ENCODE measurements at places on chromosomes 6 and 20.

DNA sequence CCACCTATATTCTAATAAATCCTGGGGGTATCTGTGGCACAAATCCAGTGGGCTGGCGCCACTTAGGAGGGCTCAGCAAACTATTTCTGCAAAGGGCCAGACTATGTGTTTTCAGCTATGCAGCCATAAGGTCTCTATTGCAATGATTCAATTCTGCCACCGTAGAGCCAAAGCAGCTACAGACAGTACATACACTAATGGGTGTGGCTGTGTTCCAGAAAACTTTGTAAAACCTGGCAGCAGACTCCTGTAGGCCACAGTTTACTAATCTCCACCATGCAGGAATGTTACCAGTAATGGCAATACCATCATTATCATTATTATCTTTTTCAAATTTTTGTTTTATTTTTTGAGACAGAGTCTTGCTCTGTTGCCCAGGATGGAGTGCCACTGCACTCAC, 65.7 kb downstream of the SULF2 start:
- DNase-seq = no peak

DNA sequence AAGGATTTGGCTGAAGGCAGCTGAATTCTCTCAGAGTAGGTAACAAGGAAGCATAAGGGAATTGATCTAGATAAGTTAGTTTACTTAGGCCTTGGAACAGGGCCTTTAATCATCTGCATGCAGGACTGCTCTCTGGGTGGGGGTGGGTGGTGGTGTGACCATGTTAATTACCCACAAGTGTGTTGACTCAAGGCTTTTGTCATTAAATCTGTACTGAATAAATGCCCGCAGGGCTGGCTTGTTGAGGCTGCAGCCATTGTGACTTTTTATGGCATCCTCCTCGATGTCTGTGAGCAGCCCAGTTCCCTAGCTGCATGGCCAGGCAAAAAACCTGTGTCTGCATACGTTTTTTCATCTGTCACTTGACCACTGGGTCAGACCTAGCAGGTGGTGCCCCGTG, 63.5 kb upstream of the ASCC3 start:
- no peak for DNase-seq

- DNase-seq = no peak
These were observed 71.3 kb downstream of the MANEA start for GRCh38 chr6:95648636-95649035.

- no peak for DNase-seq
These were observed 86.7 kb downstream of the SLX4IP start for GRCh38 chr20:10521836-10522235.

- no peak for DNase-seq
These were observed 396.1 kb downstream of the PLCB1 start for GRCh38 chr20:8527998-8528723.

DNA sequence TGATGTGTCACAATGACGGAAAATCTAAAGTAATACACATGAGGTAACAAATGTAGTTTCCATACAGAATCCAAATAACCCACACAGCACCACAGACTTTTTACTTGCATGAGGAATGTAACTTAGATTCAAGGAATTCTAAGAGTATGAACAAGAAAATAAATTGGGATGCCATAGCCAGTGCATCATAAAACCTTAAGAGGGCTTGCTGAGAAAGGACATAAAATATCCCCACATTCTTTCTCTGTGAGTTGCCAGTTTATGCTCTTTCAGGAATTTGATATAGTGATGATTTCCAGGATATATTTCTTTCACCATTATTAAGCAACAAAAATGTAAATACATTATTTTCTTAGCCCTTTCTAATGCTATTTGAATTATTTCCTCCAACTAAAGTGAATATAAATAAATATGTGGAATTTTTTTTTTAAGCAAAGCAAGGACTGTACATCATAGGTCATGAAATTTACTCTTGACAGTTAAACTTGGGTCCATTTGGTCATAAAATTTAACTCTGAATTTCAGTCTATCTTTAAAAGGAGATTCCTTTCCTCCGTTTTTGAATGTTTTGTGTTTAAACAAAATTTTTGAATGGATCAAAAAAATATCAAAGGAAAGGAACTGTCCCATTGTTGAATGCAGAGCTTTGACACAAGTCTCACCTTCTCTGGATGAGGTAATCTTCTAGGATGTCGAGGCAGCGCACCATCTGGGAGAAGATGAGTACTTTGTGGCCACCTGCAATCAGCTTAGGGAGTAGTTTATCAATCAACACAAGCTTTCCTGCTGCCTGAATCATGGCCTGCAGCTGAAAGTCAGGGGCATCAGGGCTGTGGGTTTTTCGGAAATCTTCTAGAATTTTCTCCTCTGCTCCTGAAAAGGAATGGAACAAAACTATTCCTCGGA, 116.3 kb upstream of the EMILIN3 start:
- DNase-seq = no peak

- no peak for DNase-seq
These were observed 239.3 kb upstream of the ID4 start for GRCh38 chr6:19597809-19598320.

- DNase-seq = no peak
These were observed 455.9 kb upstream of the JARID2 start for GRCh38 chr6:14789996-14790395.

GRCh38 chr6:68127074-68127473, 508.0 kb upstream of the ADGRB3 start:
- no peak for DNase-seq

DNA sequence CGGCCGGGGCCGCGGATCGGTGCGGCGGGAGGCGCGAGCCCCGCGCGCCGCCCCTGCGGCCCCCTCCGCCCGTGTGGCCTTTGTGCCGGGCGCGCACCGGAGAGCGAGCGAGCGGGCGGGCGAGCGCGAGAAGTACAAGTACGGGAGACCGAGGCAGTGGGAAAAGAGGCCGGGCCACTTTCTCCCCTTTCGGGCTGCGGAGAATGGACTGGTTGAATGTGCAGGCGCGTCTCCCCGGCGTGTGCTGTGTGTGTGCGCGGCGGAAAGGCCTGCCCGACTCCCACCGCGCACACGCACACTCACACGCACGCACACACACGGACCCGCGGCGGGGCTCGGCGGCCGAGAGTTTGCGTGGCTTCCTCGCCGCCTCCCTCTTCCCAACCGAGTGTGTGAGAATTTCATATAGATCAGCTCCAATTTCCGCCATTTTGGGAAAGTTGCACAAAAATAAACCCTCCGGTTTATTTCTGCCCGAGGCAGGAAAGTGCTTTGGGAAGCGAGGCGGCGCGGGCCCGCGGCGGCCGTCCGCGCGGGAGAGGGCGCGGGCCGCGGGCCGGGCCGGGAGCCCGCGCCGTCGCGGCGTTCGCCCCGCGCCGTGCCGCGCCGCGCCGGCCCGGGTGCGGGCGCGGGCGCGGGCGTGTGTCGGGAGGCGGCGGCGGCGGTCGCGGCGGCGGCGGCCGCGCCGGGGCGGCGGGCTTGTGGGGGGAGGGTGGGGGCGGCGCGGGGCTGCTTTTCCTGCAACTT, 1.1 kb downstream of the L3MBTL3 start:
- peak; percentile 64 for DNase-seq

- no peak for DNase-seq
These were observed 996 bp upstream of the PRDM1 start for GRCh38 chr6:106084989-106085691.

GRCh38 chr6:5946181-5946580, 60.5 kb downstream of the NRN1 start:
- DNase-seq = no peak

- no peak for DNase-seq
These were observed 7.7 kb upstream of the RPL7L1 start for GRCh38 chr6:42871711-42872110.

GRCh38 chr6:145953200-145953599, 11.0 kb downstream of the SHPRH start:
- no peak for DNase-seq

GRCh38 chr20:59152559-59153354, 10.9 kb upstream of the ZNF831 start:
- no peak for DNase-seq

- DNase-seq = no peak
These were observed 59.5 kb downstream of the TRIM38 start for GRCh38 chr6:26022132-26022472.

GRCh38 chr6:23784301-23784919, 341.6 kb upstream of the NRSN1 start:
- DNase-seq = no peak

GRCh38 chr20:64258071-64258823, 2.7 kb downstream of the PCMTD2 start:
- DNase-seq = no peak

GRCh38 chr6:157647261-157647915, 175.7 kb upstream of the SNX9 start:
- DNase-seq = no peak

DNA sequence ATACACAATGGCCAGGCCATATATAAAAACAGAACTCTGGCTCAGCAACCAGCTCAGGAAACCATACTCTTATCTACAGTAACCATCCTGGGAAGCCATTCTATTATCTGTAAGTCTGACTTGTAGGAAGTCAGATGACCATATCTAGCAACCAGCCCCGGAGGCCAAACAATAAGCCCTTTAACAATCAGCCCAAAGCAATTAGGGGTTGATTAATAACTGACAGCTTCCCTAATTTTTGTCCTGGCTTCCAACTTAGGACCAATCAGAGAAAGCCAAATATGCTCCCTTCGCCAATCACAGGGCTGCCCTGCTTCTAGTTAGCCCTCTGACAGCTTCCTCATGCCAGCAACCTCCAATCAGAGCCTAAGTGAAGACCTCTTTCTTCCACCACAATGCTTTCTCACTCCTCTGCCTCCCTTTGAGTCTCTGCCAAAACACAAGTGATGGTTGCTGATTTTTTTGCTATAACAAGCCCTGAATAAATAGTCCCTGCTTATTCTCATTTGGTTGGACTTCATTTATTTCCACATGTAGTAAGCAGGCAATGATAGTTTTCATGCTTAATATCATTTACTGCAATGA, 37.8 kb upstream of the STXBP5 start:
- no peak for DNase-seq

- DNase-seq = no peak
These were observed 13.9 kb downstream of the PI16 start for GRCh38 chr6:36968266-36968977.

DNA sequence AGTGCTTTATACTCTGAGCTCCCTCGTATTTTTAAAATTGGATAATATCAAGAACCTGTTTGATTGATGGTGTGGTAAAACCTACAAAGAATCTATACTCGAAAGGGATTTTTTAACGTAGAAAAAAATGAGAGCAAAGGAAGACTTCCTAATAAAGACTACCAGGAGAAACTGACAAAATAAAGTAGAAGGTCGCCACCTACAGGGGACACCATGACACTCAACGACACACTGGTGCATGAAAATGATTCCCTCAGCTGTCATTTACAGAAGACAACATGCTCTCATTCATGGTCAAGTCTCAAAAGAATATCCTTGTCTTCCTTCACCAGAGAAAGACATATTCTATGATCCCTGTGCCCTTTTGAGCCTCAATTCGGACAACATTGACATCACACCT, 10.1 kb upstream of the NHSL1 start:
- no peak for DNase-seq

DNA sequence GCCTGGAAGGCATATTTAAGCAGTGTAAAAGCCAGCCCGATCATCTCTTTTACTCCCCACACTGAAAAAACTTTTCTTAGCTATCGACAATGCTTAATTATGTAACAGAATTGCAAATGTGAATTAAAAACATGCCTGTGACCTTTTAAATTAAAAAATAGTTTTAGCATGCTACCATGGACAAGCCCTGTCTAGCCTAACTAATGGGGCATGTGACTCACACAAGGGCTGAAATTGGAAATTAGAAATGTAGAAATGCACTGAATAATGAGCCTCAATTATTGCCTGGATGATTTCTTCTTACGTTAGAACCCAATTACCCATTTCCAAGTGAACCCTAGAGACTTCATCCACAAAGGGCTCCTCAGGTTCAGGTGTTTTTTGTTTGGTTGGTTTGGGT, 82.7 kb downstream of the SIM1 start:
- no peak for DNase-seq

DNA sequence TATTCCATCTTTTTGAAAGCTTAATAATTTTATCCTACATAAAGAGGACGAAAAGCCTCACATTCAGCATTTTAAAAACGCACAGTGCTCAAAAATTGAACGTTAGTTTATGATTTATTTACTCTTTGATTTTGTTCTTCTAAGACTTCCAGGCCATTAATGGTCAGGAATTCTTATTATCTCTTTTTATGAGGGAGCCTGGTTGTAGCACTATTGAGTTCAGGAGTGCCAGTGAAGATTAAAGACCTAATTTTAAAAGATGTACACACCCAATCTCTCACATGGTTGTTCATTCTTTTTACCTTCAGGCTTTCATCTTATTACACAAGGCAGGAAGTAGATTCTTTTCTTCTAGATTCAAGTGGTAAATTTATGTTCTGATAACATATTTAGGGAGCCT, 68.6 kb downstream of the HDDC2 start:
- DNase-seq = no peak

DNA sequence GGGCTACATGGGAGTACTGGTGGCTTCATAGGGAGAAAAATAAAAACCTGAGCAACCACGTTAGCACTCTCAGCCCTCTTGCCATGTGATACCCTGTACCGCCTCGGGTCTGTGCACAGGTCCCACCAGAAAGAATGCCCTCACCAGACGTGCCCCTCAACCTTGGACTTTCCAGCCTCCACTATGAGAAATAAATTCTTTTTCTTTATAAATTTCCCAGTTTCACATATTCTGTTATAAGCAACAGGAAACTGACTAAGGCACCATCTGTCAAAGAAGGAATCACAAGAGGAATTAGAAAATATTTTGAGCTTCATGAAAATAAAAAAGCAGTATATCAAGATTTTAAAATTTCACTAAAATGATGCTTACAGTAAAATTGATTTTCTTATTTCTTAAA, 168.4 kb upstream of the BMP5 start:
- no peak for DNase-seq

DNA sequence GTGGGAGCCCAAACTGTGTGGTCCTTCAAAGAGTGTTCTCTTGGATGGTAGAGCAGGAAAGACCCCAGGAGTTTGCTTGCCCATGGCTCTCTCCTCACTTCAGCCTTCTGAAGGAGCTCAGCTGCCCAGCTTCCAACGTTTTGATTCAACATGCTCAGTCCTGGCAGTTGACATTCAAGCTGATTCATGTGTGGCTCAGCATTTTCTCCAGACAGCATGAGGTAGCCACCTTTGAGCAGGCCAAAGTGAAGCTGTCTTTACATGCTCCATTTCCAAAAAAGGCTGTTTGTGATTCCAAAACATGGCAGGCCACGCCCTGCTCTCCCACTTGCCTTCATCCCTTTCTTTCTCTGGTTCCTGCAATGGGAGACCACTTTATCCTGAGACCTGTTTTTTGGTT, 280.2 kb downstream of the TBC1D7 start:
- DNase-seq = no peak
